A673 (cell line): ENCODE measurements at places on chromosomes 7 and 10. TPM values are rescaled to one million over a fixed set of nuclear protein-coding genes. Genes with fewer than 3 reads are reported as not detected.

GRCh38 chr10:119325131-119325530 is 117.8 kb downstream of the GRK5 start:
- DNase-seq: no peak
- no peak overlapping the region for H3K4me3 ChIP-seq
- peaks cover 15% of the 10 kb centered on the region for H3K4me1 ChIP-seq
- H3K27me3 ChIP-seq: no peaks in the 10 kb centered on the region

GRCh38 chr7:25454562-25455041 is 226.3 kb upstream of the NPVF start:
- no peak overlapping the region for H3K4me3 ChIP-seq
- H3K4me1 ChIP-seq: no peaks in the 10 kb centered on the region
- H3K27me3 ChIP-seq: peaks cover 24% of the 10 kb centered on the region
- H3K36me3 ChIP-seq: no peaks in the 10 kb centered on the region

- no peak overlapping the region for H3K27ac ChIP-seq
- DNase-seq: no peak
- H3K36me3 ChIP-seq: no peaks in the 10 kb centered on the region
- H3K4me1 ChIP-seq: no peaks in the 10 kb centered on the region
- H3K27me3 ChIP-seq: no peaks in the 10 kb centered on the region
- no peak overlapping the region for H3K4me3 ChIP-seq
Measured at GRCh38 chr7:46393142-46393541, 472.1 kb upstream of the IGFBP3 start.

DNA sequence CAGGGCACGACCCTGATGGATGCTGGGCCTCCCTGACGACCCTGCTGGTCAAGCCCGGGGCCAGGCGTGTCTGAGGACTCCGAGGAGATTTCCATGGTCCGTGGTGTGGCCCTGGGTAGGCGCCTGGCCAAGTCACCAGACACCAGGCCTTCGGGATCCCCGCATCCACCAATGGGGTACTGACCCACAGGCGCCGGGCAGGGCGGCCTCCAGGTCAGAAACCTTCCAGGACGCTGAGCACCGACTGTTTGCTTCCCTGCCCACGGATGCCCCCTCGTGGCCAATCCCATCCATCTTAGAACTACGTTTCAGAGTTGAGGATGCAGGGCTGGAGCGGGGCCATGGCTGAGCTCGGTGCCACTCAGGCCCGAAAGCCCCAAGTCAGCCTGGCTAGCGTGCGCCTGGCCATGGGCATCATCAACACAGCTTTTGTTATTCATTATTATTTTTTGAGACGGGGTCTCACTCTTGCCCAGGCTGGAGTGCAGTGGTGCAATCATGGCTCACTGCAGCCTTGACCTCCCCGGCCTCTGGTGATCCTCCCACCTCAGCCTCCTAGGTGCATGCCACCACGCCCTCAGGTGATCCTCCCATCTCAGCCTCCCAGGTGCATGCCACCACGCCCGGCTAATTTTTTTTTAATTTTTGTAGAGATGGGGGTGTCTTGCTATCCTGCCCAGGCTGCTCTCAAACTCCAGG is 7.1 kb upstream of the AMZ1 start:
- DNase-seq: peak; percentile 72
- no peak overlapping the region for H3K27ac ChIP-seq
- H3K36me3 ChIP-seq: no peaks in the 10 kb centered on the region
- H3K27me3 ChIP-seq: peaks cover 3% of the 10 kb centered on the region

The SCART1 gene
- total RNA-seq: 1.8 and 2.2 TPM in 2 replicates

The CLDN3 gene
- not detected in 2 replicates for total RNA-seq

The PCGF5 gene
- 17.3 and 17.7 TPM in 2 replicates for total RNA-seq
